ENCODE measurements at places on chromosomes 12 and 14.

- no peak for DNase-seq
Observed at GRCh38 chr14:93984070-93984469, 7.7 kb upstream of the ASB2 start.

DNA sequence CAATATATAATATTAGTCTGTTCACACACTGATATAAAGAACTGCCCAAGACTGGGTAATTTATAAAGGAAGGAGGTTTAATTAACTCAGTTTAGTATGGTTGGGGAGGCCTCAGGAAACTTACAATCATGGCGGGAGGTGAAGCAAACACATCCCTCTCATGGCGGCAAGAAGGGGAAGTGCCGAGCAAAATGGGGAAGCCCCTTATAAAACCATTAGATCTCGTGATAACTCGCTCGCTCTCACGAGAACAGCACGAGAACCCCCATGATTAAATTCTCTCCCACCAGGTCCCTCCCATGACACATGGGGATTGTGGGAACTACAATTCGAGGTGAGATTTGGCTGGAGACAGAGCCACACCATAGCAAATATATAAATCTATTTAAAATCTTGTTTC, 269.8 kb downstream of the ATP23 start:
- DNase-seq: no peak

- no peak for DNase-seq
Observed at GRCh38 chr14:69040353-69040752, 61.3 kb upstream of the ACTN1 start.

GRCh38 chr14:74907744-74908143, 15.3 kb downstream of the RPS6KL1 start:
- DNase-seq: no peak

GRCh38 chr12:15733136-15733535, 56.1 kb downstream of the EPS8 start:
- DNase-seq: no peak

GRCh38 chr14:58607952-58608317, 29.8 kb upstream of the DACT1 start:
- DNase-seq: no peak

- DNase-seq: no peak
Observed at GRCh38 chr12:570435-570920, 92.8 kb downstream of the NINJ2 start.

DNA sequence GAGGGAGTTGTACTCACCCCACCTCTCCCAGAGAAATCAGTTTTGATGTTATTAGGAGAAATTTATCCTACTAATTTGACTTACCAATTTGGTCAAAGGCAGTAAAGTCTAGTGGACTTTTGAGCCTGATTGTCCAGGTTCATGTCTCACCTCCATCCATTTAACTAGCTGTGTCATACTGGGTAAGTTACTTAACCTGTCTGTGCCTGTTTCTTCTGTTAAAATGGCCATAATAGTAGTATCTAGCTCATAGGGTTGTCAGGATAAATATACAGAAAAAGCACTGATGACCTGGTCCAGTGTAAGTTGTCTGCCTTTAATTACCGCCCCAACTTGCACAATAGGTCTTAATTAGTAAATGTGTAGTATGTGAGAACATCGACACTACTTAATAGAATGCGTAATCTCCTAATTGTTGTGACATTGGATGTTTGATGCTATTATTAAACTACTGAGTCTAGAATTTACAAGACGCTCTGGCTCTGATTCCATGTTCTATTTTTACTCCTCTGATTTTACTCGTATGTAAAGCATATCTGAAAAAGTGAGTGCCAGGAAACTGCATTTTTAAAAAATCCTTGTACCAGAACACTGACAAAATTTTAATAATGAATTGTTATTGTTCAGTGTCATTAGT, 1.5 kb downstream of the RAB21 start:
- DNase-seq: no peak

DNA sequence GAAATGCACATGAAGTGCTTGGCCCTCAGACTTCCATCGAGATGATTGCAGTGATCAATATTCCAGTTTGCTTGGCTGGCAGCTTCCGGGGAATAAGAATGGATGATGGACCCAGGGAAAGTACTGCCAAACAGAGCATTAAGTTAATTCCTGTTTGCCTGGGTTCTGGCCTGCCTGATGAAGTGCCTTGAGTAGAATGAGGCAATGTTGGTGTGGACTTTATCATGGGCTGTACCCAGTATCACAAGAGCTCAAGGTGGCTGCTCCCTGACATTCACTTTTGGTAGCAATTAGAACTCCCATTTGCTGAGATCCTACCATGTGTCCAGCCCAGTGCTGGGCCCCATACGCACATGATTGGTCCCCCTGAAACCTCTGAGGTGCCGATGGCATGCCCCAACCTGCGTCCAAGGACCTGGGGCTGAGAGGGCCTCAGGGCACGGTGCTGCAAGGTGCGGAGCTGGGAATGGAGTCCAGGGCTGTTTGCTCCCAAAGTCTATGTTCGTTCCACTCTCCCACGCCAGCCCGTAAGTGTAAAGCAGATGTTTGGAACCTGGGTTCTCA, 80.7 kb downstream of the SLC25A47 start:
- DNase-seq: no peak

GRCh38 chr12:27940756-27941402, 31.7 kb downstream of the PTHLH start:
- peak; percentile 31 for DNase-seq

- DNase-seq: no peak
Observed at GRCh38 chr12:60921541-60921940, 1325.7 kb downstream of the SLC16A7 start.

- peak; percentile 56 for DNase-seq
Observed at GRCh38 chr12:111430433-111431353, 25.0 kb downstream of the SH2B3 start.

DNA sequence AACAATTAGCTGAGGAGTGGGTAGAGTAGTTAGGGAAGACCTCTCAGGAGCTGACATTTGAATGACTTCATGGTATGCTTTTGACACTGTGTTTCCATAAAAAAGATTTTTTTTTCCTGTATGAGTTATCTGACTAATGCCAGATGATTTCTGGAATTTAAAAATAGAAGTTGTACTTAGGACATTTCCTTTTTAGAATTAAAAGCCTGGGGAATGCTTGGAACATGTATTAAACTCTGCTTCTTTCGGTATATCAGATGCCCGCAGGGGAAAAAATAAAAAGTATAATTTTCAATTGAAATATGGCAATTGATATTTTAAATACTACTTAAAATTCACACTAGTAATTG, 41.1 kb downstream of the BRMS1L start:
- DNase-seq: no peak

DNA sequence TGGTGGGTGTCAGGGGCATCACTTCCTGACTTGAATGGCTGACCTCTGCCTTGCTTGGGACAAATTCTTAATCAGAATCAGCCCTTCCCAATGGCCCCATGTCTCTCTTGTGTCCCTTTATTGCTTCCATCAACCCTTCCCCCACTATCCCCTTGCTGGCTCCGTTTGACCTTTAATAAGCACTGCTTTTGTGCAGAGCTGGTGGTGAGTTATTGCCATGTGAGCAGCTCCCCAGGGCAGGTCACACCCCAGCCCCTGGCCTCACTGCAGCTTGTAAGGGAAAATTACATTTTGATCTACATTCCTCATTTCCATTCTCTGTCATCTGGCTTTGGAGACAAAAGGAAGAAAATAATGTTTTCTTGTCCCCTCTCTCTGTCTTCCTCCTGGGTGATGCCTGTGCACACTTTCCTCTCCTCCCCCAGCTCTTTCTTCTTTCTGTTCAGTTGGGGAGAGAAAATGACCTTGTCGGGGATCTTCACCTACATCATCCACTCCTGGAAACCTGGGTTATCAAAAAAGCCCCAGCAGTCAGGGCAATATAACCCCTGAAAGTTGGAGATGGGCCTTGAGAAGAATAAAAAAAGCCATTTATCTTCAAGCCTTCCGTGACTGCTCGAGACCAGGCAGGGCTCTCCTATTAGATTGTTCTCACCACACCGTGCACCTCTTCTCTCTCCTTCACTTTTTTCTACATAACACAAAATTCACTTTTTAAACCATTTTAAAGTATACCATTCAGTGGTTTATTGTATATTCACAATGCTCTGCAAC, 100.4 kb upstream of the SRRM4 start:
- no peak for DNase-seq

GRCh38 chr12:8647968-8648367, 14.7 kb downstream of the MFAP5 start:
- no peak for DNase-seq

GRCh38 chr12:53803703-53804102, 51.9 kb upstream of the CISTR start:
- DNase-seq: no peak

DNA sequence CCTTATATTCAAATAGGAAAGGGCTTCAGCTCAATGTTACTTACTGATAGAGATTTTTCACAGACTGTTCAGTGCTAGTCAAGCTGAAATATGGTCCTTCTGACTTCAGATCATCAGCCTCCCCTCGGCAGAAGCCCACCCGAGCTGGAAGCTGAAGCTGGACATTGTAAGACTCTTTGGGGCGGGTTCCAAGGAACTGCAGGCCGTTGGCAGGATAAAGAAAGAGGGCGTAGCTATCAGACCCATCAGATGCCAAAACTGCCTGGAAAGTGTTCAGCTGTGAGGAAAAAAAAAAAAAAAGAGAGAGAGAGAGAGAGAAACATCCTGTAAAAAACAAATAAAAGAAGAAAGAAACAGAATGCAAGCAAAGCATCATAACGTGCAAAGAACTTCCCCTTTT, 8.8 kb downstream of the NID2 start:
- DNase-seq: no peak

GRCh38 chr12:38328306-38328895, 11.8 kb downstream of the ALG10B start:
- DNase-seq: no peak

- no peak for DNase-seq
Observed at GRCh38 chr14:53444677-53445312, 291.7 kb upstream of the DDHD1 start.

DNA sequence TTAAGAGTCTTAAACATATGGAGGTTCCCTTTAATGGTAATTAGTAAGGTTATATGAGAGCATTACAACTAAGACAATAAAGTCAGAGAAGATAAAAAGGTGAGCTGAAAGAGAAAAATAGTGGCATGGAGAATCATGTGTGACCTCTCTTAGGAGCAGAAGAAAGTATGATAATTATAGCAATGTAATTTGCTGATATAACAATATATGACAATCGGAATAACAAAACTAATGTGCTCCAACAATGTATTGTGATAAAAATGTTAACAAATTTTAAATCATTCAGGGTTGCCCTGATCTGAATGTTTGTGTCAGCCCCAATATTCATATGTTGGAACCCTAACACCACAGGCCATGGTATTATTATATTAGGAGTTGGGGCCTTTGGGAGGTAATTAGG, 269.6 kb upstream of the PPFIA2 start:
- no peak for DNase-seq

DNA sequence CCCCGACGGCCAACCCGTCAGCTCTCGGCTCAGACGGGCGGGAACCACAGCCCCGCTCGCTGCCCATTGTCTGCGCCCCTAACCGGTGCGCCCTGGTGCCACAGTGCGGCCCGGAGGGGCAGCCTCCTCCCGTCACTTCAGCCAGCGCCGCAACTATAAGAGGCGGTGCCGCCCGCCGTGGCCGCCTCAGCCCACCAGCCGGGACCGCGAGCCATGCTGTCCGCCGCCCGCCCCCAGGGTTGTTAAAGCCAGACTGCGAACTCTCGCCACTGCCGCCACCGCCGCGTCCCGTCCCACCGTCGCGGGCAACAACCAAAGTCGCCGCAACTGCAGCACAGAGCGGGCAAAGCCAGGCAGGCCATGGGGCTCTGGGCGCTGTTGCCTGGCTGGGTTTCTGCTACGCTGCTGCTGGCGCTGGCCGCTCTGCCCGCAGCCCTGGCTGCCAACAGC, at the start of gene WNT1:
TSS of gene WNT1 (plus strand) at position 32 of the 450 bp plus-strand sequence. CDS start at position 361, 329 bp downstream.
- no peak for DNase-seq

GRCh38 chr14:100445436-100446088, 122.4 kb downstream of the SLC25A47 start:
- no peak for DNase-seq

DNA sequence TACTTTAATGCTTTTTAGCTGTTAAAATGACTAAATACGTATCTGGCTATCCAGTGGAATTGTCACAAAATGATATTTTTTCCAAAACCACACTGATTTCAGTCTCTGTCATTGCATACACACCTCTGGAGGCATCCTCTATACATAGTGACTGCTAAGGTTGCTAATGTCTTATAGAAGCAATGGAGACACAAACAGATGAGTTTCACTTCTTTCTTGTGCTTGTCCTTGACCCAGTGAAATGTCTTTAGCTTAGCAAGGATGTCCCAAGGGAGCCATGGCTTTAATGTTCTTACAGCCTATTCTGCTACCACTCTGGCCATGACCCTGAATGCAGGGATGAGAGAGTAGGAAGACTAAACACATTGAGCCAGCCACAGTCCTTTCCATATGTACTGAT, 90.3 kb downstream of the TPH2 start:
- no peak for DNase-seq

GRCh38 chr12:70823182-70823976, 97.2 kb downstream of the PTPRR start:
- DNase-seq: no peak

DNA sequence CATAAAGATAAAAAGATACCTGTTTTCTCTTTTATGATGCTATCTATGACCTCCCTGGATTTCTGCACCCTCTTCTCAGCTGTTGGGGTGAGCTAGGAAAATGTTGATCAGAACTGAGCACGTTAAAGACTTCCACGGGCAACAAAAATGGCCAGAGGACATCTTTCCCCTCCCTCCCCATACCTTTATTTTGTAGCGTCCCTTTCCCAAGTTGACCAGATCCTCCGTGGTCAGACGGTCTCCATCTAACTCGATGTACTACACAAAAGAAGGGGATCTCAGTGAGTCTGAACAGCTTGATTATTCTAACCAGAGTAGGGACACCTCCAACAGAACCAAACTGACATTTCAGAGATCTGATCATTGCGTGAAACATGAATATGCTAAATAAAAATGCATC, 2.2 kb downstream of the HAL start:
- no peak for DNase-seq

GRCh38 chr12:115375186-115375991, 691.4 kb upstream of the TBX3 start:
- DNase-seq: no peak

- DNase-seq: no peak
Observed at GRCh38 chr14:69968132-69968531, 88.9 kb downstream of the SMOC1 start.

GRCh38 chr14:83529531-83529930, 1995.9 kb upstream of the SEL1L start:
- no peak for DNase-seq

- DNase-seq: no peak
Observed at GRCh38 chr12:131231032-131231980, 277.6 kb downstream of the ADGRD1 start.

DNA sequence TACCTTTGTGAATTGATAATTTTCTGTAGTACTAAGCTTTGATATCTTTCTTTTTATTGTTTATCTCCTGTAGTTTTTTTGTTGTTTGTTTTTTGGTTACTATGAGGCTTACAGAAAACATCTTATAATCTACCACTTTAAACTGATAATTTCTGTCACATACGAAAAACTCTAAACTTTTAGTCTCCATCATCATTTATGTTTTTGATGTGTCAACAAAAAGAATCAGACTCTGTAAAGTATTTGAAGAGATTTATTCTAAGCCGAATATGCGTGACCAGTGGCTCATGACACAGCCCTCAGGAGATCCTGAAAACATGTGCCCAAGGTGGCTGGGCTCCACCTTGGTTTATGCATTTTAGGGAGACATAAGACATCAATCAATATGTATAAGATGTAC, 167.1 kb upstream of the ARHGAP5 start:
- no peak for DNase-seq

Measured in naive thymus-derived CD8-positive, alpha-beta T cell (primary cell).